ENCODE measurements at places on chromosomes 4 and X.

DNA sequence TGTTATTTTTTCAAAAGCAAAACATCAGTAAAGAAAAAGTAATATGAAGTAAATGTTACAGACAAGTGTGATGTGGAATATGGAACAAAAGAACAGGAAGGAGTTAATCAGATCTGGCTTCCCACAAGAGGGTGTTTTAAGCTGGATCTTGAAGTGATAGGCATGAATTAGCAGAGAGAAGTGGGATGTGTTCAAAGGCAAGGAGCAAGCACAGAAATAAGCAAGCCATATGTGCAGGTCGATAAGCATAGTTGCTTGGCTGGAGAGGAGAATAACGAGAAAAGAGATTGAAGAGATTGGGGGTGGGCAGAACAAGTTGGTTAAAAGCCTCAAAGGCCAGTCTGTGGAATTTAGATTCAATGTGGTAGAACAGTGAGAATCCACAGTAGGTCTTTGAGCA lies 60.9 kb upstream of the PRPS1 start:
- no peak for DNase-seq

DNA sequence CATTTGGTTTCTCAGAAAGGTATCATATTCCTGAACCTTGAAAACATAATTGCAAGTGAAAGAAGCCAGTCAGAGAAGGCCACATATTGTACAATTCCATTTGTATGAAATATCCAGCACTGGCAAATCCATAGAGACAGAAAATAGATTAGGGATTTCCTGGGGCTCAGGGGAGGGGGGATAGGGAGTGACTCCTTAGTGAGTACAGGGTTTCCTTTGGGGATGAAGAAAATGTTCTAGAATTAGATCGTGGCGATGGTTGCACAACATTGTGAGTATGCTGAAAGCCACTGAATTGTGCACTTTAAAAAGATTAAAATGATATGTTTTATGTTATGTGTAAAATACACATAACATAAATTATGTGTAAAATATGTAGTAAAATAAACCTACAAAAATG lies 10.3 kb downstream of the XPNPEP2 start:
- no peak for DNase-seq

DNA sequence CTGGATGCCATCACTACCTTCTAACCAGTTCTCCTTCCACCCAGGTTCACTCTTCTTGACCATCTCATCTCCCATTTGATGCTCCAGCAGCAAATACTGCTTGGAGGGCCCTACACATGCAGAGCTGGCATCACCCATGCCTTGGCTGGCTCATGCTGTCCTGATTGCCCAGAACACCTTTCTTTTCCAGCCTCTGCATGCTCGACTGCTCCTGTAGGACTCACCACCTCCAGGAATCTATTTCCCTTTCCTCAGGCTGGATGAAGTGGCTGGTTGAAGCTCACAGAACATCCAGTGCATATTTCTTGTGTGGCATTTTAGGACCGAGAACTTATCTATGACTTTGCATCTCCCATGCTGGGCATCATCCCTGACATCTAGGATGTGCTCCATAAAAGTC lies 148.3 kb downstream of the CPEB2 start:
- DNase-seq, result no peak

- DNase-seq, result no peak
Observed at GRCh38 chr4:7871356-7871755, 68.3 kb downstream of the AFAP1 start.

DNA sequence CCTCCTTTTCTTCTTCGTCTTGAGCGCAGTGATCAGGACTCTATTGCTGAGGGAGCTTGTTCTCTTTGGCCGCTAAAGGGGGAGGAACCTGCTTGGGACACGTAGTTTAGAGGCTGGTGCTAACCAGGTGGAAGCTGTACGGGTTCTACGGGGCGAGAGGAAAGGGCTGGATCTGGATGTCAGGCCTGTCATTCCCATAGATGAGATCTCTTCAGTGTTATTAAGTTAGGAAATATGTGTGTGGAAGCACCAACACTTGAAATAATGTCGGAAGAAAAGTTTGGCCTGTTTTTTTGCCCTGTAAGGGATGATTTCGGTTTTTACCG lies 643 bp downstream of the SRP72 start:
- DNase-seq, result no peak

Measured in GDM1 (cell line).